Dermis blood vessel endothelial cell (primary cell): ENCODE measurements at places on chromosomes 13 and 19.

DNA sequence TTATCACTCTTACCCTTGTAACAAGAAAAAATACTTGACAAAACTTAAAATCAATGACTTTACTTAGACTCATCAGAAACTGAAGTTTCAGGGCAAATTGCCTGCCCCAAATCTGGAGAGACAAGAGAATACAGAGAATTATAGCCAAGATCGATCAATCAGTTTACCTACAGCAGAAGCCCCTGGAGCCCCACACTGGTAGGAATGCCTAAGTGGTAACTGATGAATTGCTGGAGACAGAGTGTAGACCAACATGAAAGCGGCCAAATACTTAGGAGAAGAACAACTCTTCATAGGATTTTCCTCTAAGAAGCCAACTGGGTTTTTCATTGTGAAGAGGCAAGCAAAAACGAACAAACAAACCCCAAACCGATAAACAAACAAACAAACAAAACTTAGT, 1430.0 kb downstream of the EFNB2 start:
- DNase-seq, result no peak

DNA sequence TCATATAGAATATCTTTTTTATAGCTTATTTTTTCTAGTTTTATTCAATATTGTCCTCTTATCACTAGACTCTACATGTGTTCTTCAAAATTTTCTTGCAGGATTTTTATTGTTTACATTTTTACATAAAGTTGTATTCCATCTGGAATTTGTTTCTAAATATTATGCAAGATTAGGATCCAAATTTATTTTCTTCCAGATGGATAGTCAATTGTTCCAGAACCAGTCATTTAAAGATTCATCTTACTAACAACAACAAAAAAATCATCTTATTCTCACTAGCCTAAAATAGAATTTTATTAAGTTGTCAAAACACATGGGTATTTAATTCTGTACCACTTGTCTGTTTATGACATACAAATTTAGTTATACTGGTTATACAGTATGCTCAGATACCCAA, 390.4 kb upstream of the GPC6 start:
- DNase-seq, result no peak

GRCh38 chr13:19882231-19882630, 18.8 kb upstream of the ZMYM5 start:
- DNase-seq, result no peak

DNA sequence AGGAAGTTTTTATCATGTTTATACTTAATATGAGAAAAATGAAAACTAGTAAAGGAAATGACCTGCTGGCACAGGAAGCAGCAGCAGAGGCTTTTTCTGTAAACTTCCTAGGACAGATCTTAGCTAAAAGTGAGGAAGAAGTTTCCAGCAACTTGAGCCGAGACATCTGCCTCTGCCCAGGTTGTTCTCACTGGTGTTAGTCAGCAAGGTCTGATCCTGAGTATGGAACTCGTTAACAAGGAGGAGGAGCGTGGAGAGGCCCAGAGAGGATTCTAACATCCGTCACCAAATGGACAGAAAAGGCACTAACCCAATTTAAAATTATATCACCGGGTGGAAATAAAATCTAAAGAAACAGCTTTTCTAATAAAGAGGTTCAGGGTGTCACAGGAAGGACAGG, 43.6 kb downstream of the PHF11 start:
- peak; percentile 62 for DNase-seq

GRCh38 chr19:34588846-34589245, 88.1 kb downstream of the SCGB2B2 start:
- DNase-seq, result no peak

DNA sequence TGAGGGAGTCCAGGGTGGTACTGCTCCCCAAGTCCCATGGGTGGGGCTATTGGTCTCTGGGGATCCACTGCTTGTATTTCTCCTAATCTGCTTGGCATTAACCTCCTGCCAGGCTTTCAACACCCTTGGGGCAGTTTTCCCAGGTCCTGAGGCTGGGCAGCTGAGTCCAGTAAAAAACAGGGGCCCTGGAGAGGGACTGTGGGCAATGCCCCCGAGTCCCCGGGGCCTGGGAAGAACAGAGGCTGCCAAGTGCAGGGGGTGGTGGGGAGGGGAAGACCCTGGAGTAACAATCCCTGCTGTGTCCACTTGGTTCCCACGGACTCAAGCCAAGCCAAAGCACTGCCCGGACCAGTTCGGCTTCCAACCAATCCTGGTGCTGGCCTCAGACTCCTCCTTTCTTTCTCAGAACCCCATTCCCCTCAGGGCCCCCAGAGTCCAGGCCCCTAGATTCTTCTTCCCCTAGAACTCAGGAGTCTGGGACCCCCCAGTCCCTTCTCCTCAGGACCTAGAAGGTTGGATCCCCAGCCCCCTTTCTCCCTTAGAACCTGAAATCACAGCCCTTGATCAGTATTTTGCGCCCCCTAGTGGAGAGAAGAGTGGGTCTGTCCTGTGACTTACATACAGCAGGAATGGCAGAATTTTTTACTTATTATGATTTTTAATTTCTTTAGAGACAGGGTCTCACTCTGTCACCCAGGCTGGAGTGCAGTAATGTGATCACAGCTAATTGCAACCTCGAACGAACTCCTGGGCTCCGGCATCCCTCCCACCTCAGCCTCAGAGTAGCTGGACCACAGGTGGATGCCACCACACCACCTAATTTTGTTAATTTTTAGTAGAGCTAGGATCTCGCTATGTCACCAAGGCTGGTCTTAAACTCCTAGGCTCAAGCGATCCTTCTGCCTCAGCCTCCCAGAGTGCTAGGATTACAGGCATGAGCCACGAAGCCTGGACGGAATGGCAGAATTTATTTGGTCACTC, 3.7 kb upstream of the CLPTM1 start:
- DNase-seq, result peak; percentile 90

DNA sequence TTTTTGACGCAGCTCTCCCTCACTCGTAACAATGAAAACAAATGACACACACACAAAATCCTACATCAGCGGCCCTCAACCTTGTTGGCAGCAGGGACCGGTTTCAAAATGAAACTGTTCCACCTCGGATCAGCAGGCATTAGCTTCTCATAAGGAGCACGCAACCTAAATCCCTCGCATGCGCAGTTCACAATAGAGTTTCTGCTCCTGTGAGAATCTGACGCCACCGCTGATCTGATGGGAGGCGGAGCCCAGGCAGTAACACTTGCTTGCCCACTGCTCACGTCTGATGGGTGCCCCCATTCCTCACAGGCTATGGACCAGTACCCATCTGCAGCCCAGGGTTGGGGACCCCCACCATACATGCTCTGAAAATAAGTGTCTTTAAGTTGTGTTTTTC, 43.4 kb downstream of the DHRS12 start:
- DNase-seq, result no peak

DNA sequence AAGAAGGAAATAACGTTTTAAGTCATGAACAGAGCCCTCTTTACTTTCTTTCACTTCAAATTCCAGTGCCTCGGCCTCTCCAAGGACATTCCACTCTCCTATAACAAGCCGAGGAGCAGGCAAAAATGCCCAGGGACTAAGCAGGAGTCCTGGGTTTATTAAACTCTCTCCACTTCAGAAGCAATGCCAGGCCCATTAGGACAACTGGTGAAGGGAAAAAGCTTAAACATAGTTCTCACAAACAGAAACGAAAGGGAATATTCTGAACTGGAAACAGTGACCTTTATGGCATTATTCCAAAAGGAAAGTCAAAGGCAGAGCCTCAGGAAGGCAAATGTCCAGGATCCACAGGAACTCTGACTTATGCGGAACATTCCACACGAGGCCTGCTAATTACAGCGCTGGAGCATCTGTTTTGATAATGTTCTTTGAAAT, 30.9 kb upstream of the MED4 start:
- DNase-seq, result peak; percentile 95

DNA sequence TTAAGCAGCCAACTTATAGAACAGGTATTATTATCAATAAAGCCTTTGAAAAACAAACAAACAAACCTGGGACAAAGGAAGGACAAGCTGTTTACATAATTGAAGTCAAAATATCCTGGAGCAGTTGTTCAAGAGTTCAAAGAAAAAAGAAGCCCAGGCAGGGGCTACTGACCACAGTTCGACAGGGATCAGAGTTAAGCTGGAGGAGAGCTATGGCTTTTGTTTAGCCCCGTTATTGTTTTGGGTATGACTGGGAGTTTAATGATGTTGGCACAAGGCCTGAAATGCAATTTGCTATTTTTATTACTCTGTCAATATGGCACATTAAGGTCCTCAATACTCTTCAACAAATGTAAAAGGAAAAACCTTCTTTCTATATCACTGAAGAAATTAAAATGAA, 624.4 kb upstream of the KLHL1 start:
- DNase-seq, result no peak
